Fibroblast of skin of abdomen (primary cell): ENCODE measurements at places on chromosomes 3 and 15.

- peak; percentile 21 for DNase-seq
These were observed 21.6 kb upstream of the PSTPIP1 start for GRCh38 chr15:76973362-76973743.

DNA sequence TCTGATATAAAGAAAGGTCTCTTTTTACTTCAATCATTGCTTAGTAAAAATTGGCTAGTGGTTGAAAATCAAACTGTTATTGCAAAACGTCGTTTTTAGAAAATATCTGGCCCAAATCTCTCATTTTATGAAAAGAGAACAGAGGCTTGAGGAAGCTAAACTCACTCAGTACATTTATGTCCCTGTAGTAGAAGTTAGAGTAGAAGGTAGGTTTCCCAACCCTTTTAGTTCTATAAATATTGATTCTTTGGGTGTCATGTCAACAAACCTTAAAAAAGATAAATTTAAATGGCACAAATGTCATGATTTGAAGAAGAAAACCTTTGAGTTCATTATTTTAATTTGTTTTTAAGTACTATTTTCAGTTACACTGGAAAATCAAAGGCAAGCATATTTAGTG, 722.3 kb upstream of the NECTIN3 start:
- no peak for DNase-seq

- DNase-seq: no peak
These were observed 14.5 kb downstream of the NCBP2 start for GRCh38 chr3:196927571-196928453.

- no peak for DNase-seq
These were observed 64.6 kb upstream of the PRR23C start for GRCh38 chr3:139109271-139109670.

DNA sequence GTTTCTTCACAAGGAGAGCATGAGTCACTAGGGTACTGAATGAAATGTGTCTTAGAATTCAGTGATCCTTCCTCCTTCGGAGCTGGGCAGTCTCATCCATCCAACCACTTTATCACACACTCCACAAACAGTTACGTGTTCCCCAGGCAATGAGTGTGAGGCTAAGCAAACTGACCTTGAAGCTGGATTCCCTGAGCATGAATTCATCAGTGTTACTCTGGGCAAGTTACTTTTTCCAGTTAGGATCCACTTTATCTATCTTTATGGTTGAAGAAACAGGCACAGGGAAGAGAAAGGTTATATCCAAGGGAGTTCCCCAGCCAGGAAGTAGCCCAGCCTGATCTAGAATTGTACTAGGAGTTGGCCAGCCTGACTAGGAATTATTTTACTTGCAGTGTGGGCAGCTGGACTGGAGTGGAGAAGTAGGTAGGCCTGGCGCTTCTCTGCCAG, 17.1 kb upstream of the GCNT3 start:
- DNase-seq: peak; percentile 50
